ENCODE measurements at places on chromosomes 7 and 10.

GRCh38 chr7:5420067-5420880, 3.4 kb downstream of the TNRC18 start:
- no peak for DNase-seq

- peak; percentile 10 for DNase-seq
Observed at GRCh38 chr10:79434223-79434687, 11.2 kb downstream of the ZCCHC24 start.

DNA sequence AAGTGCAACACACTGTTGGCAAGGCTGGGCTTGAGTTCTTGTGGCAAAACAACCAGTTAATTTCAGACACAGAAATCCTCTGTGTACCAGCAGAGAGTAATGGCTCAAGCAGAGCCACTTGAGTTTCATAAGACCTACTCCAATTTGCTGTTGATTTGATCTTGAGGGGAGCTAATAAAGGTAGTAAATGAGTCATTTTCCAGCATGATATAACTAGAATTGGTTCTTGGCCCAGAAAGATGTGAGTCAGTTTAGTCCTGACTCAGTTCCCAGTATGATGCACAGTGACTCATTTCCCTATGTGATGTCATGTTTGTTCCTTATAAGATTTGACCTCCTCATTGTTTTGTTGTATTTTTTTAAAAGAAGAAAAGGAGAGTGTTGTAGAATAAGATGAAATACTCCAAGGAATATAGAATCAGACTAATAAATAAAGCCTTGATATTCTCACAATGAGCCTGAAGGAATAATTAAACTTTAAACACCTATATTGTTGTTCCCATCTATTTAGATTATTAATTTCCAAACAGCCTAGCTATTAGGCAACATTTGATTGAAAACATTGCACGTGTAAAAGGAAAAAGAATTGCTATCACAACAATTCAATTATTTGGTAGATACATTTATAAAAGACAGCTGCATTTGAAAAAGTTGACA, 186.2 kb downstream of the REEP3 start:
- peak; percentile 22 for DNase-seq

DNA sequence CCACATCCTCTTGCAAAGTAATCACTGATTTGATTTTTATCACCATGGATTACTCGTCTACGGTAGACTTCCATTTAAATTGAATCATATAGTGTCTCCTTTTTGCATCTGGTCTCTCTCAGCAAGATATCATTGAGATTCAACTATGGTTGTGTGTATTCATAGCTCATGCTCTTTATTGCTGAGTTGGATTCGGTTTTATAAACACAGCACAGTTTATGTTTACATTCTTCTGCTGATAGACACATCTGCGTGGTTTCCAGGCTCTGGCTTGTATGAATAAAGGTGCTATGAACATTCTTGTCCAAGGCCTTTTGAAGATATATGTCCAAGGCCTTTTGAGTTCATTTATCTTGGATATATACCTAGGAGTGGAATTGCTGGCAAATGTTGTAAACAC, 356.5 kb upstream of the CELF2 start:
- DNase-seq: no peak

- no peak for DNase-seq
Observed at GRCh38 chr10:33676606-33677339, 342.3 kb upstream of the NRP1 start.
